ENCODE measurements at places on chromosomes 11 and 22. TPM values are rescaled to one million over a fixed set of nuclear protein-coding genes. Genes with fewer than 3 reads are reported as not detected.

GRCh38 chr22:26316732-26317285 lies 112.3 kb upstream of the ASPHD2 start:
- no peak for DNase-seq

DNA sequence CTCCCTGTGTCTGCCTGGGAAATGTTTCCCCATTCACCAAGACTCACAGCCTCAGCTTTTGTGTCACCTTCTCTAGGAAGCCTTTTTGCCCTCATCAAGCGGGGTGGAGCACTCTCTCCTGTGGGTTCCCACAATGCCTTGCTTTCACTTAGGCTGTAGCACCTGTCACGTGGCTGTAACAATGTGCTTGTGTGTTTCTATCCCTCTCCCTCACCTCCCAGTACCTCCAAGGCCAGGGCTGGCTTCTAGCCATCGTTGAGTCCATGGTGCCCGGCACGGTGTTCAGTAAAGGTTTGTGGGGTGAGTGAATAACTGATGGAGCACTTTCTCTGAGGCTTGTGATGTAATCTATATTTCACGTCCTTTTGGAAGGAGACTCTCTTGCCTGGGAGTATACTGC lies 153.2 kb downstream of the TTC17 start:
- DNase-seq, result no peak

DNA sequence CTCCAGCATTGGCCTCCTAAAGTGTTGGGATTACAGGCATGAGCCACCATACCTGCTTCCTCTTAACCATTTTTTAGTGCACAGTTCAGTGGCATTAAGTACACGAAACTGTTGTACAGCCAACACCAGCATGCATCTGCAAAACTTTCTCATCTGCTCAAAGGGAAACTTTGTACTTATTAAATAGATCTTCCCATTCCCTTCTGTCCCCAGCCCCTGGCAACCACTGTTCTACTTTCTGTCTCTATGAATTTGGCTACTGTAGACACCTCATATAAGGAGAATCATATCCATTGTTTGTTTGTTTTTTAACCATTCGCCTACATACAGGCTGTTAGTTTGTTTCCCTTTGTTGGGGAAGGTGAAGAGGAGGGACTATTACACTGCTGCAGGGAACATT lies 6.5 kb upstream of the EP300 start:
- DNase-seq, result no peak

- DNase-seq, result no peak
These were observed 170.1 kb downstream of the GRIK4 start for GRCh38 chr11:120681434-120682331.

DNA sequence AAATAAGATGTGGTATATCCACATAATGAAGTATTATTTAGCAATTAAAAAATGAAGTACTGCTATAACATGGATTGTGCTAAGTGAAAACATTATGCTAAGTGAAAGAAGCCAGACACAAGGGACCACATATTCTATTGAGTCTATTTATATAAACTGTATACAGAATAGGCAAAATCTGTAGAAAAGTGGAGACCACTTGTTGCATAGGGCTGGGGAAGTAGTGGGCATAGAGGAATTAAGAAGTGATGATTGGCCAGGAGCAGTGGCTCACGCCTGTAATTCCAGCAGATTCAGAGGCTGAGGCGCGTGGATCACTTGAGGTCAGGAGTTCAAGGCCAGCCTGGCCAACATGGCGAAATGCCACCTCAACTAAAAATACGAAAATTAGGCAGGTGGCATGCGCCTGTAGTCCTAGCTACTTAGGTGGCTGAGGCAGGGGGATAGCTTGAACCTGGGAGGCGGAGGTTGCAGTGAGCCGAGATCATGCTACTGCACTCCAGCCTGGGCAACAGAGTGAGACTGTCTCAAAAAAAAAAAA lies 109.6 kb downstream of the RBFOX2 start:
- DNase-seq, result no peak

GRCh38 chr22:47151490-47151889 lies 389.0 kb downstream of the TBC1D22A start:
- DNase-seq, result no peak

Gene RNF26
- total RNA-seq, result 9.4 TPM

Gene SLC25A18
- not detected for total RNA-seq

Gene C11orf52
- total RNA-seq, result not detected

All from hematopoietic multipotent progenitor cell (in vitro differentiated cells).